Aorta (tissue), 5 donors: ENCODE measurements at places on chromosomes 5 and 9. TPM values are rescaled to one million over a fixed set of nuclear protein-coding genes. Genes with fewer than 3 reads are reported as not detected.

DNA sequence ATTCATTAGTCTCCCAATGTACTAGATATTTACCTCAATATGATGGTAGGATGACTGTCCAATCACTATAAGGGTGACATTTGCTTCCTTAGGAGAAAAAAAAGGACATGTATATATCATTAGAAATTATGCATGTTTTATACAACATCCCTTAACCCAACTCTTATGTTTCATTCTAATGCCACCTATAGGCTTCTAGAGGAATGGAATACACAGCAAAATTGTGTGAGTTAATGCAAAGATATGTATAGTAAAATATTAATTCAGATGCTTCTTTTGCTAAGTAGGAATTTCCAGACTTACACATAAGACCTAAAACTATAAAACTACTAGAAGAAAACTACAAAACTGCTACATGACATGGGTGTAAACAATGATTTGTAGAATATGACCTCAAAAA, 3.5 kb downstream of the PRXL2C start:
- DNase-seq: no peak

GRCh38 chr5:123186771-123187170, 97.7 kb downstream of the PRDM6 start:
- no peak for DNase-seq

GRCh38 chr9:131562032-131562959, 17.0 kb downstream of the PRRT1B start:
- DNase-seq: no peak

- no peak for DNase-seq
Measured at GRCh38 chr5:14063138-14063537, 80.0 kb upstream of the TRIO start.

GRCh38 chr5:121867403-121867802, 15.7 kb downstream of the FTMT start:
- no peak for DNase-seq

GRCh38 chr5:66633754-66634153, 37.6 kb downstream of the MAST4 start:
- no peak for DNase-seq

DNA sequence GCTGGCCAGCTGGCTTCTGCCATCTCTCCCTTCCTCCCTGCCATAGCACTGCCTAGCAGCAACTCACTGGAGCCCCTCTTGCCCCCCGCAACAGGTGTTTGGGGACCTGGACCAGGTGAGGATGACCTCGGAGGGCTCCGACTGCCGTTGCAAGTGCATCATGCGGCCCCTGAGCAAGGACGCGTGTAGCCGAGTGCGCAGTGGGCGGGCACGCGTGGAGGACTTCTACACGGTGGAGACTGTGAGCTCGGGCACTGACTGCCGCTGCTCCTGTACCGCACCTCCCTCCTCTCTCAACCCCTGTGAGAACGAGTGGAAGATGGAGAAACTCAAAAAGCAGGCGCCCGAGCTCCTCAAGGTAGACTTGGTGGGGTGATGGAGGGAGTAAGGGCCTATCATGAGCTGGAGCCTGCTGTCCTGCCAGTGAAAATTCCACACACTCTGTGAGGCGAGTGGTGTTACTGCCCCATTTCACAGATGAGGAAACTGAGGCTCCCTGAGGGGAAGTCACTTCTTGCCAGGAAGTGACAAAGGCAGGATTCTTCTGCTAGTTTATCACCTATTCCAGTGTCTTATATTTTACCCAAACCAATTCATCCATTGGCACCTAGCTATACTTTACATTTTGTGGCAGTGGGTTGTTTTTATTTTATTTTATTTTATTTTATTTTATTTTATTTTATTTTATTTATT, 10.1 kb downstream of the OLFML2A start:
- DNase-seq: no peak

- DNase-seq: no peak
Measured at GRCh38 chr9:4799775-4800174, 7.0 kb downstream of the RCL1 start.

- DNase-seq: no peak
Measured at GRCh38 chr9:115531410-115532125, 413.6 kb upstream of the TNC start.

DNA sequence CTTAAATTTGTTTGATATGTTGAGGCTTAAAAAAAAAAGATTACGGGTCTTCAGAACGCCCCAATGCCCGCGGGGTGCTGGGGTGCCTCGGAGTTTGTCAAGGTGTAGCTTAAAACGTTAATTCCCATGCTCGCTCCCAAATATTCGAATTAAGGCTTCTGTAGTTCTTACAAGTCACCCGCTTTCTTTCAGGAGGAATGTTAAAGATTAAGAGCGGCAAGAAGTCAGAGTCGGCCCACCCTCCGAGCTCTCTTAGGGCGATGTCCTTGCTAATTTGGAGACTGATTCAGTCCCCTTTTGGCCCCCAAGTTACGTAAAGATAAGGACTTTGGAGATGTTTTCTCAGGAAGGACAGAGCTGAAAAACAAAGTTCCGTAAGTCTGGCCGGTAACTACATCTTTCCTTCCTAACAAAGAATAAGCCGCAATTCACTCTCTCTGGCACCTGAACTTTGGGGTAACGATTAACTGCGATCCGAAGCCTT, 746 bp upstream of the NPM1 start:
- DNase-seq: no peak

DNA sequence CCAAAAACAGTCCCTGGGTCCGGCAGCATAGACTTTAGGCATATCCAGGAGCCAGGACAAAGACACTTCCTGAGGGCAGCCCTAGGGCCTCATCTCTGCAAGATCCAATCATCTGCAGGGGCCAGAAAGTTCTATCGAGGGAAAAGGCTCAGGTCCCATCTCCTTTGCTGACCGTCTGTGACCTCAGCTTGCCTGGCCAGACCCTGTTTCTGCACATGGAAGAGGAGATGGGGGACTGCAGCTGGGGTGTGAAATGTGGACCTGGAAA, 51.0 kb upstream of the FCN1 start:
- no peak for DNase-seq

GRCh38 chr9:127753148-127753547, 18.1 kb upstream of the TOR2A start:
- no peak for DNase-seq

GRCh38 chr5:122304471-122305215, 7.4 kb upstream of the SNCAIP start:
- DNase-seq: no peak

The ADRA1B gene
- polyA plus RNA-seq: 8.0 TPM

The ANKRD20A1 gene
- not detected for polyA plus RNA-seq

The IRX2 gene
- polyA plus RNA-seq: not detected

The URM1 gene
- polyA plus RNA-seq: 45.5 TPM

The TSSK1B gene
- polyA plus RNA-seq: not detected

The CARD19 gene
- polyA plus RNA-seq: 80.1 TPM

The SLC6A19 gene
- polyA plus RNA-seq: not detected

The MYMK gene
- not detected for polyA plus RNA-seq
